ENCODE measurements at places on chromosomes 5 and 9. TPM values are rescaled to one million over a fixed set of nuclear protein-coding genes. Genes with fewer than 3 reads are reported as not detected.

GRCh38 chr9:7366121-7366520, 433.5 kb downstream of the DMAC1 start:
- no peak for DNase-seq

ADRA1B gene
- total RNA-seq: 0.18 TPM

LMAN2 gene
- total RNA-seq: 187 TPM

DNA sequence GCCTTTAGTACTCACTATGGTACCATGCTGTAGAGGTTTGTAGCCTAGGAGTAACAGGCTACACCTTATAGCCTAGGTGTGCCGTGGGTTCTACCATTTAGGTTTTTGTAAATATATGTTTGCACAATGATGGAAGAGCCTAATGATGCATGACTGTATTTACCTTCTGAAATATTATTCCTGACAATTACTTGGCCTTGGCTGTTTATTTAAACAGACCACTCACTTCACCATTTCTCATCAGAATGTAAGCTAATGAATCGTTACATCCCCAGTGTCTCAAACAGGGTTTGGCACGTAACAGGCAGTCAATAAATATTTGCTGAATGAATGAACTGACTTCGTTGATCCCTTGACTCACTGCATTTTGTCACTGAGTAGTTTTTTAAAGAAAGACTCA, 93.1 kb downstream of the MED27 start:
- DNase-seq: no peak

BSPRY gene
- total RNA-seq: 60.3 TPM

GRCh38 chr5:136674178-136674577, 308.8 kb upstream of the TRPC7 start:
- DNase-seq: no peak

DNA sequence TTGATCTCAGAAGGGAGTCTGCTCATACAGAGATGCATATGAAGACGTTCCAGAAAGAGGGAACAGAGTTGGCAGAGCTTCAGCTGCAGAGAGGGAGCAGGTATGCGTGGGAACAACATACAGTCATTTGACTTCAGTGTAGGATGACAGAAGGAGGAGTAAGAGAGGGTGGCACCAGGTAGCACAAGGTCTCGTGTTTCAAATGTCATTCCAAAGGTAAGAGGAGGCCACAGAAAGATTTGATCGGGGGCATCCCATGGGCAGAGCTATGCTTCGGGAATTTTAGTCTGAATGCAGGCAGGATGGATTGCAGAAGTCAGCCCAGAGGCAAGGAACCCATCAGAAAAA, 367.1 kb downstream of the CDK5RAP2 start:
- no peak for DNase-seq

GRCh38 chr5:54080831-54081230, 229.5 kb downstream of the ARL15 start:
- no peak for DNase-seq

DNA sequence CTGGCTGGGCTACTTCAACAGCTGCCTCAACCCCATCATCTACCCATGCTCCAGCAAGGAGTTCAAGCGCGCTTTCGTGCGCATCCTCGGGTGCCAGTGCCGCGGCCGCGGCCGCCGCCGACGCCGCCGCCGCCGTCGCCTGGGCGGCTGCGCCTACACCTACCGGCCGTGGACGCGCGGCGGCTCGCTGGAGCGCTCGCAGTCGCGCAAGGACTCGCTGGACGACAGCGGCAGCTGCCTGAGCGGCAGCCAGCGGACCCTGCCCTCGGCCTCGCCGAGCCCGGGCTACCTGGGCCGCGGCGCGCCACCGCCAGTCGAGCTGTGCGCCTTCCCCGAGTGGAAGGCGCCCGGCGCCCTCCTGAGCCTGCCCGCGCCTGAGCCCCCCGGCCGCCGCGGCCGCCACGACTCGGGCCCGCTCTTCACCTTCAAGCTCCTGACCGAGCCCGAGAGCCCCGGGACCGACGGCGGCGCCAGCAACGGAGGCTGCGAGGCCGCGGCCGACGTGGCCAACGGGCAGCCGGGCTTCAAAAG, 36.9 kb upstream of the TTC1 start:
- DNase-seq: no peak

DNA sequence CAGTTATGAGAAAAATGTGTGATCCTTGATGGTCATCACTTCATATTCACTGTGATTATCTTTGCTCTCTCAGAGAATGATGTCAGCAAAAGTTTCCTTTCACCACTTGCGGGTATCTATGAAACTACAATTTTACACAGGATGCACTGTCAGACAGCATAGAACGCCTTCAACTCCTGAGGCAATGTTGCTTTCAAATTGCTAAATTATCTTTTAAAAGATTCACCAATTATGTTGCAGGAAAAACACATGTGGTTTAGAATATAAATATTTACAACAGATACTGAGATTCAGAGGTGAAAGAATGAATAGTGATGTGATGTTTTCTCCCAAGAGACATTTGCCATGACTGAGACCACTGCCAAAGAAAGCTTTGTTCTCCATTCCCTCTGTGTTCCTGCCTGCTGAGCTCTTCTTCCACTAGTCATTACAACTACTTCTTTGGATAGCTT, 879.8 kb upstream of the DMAC1 start:
- DNase-seq: no peak

DNA sequence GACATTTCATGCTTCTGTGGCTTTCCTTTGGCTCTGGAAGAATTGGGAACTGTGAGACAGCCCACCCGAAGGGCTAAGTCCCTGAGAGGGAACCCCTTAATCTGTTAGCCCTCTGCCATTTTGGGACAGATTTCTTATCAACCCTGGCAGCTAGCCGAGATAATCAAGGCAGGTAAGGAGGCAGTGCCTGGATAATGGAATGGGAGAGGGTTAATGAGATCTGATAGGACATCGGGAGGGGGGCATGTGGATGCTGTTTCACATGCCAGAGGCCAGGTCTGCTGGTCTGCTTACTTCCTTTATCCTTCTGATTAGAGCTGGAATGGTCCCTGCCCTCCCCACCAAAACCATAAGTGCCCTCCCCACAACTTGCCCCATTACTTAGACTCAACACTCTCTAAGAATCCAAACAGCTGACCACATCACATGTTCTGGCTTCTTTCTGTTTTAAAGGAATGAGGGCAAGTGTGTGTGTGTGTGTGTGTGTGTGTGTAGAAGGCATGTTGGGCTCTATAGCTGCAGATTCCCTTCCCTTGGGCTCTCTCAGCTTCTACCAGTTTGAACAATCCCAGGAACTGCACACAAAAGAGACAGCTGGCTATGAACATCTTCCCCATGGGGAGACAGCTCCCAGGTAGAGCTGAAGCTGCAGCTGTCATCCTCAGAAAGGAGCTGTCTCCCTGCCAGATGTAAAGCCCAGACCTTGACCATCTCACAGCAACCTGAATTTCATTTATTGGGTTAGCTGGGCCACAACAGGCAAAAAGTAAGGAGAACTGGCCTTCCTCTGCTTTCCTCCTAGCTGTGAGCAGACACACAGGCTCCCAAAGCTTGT, 221.3 kb downstream of the PIK3R1 start:
- no peak for DNase-seq

GRCh38 chr5:129447968-129448367, 12.1 kb upstream of the ADAMTS19 start:
- DNase-seq: no peak

GRCh38 chr5:149849966-149850910, 94.4 kb downstream of the PDE6A start:
- no peak for DNase-seq

GRCh38 chr9:30575691-30576090, 1808.8 kb upstream of the ACO1 start:
- no peak for DNase-seq

- no peak for DNase-seq
These were observed 427.1 kb downstream of the CHSY3 start for GRCh38 chr5:130331332-130331731.

AQP7 gene
- total RNA-seq: 17.4 TPM

PCDHGB7 gene
- 16.8 TPM for total RNA-seq

MARVELD2 gene
- 20.6 TPM for total RNA-seq

MCIDAS gene
- total RNA-seq: not detected

DNA sequence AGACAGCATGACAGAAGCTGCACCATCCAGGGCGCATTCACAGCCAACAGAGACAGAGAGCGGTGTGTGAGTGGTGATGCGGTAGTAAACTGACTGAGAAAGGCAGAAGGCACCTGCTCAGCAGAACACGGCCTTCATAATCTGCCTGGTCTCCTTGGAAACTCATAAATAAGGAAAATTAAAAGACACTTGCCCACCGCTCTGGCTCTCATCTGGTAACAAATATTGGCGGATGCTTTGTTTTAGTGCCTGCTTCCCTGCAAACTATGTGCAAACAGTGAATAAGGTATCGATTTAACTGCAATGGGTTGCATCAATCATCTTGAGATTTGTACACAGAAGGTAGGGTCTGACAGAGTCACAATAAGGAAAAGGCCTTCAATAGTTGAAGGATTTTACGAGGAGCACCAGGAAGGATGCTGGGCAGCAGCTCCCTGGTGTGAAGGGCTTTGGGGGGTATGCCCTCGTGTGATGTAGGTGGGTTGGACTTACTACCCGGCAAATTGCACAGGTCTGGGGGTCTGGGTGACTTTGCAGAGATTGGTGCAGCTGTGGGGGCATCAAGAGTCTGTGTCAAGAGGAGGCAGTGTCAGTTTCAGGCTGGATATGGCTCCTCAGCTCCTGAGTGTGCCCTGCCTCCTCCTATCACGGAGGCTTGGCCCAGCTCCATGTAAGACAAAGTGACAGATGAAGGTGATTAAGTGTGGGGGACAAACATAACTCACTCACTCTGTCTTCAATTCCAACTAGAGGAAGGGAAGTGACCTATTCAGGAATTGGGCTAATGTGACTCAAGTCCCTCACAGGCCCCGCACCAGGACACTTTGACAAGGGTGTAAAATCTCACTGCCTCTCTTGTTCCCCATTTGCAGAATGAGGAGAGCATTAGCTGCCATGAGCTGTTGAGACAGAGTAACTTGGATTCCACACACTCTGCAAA, 166.7 kb downstream of the ICE1 start:
- DNase-seq: no peak

CLTA gene
- total RNA-seq: 136 TPM

CYLC2 gene
- not detected for total RNA-seq

GRCh38 chr9:24552526-24553182, 7.0 kb upstream of the IZUMO3 start:
- no peak for DNase-seq

- DNase-seq: no peak
These were observed 170.4 kb upstream of the TBCA start for GRCh38 chr5:77946381-77947040.

- no peak for DNase-seq
These were observed 159.4 kb upstream of the CCNH start for GRCh38 chr5:87572090-87572489.

GRCh38 chr5:136194576-136194975, 1.6 kb upstream of the SMIM32 start:
- DNase-seq: no peak

GRCh38 chr5:99004960-99005359, 76.2 kb upstream of the CHD1 start:
- DNase-seq: no peak

DNA sequence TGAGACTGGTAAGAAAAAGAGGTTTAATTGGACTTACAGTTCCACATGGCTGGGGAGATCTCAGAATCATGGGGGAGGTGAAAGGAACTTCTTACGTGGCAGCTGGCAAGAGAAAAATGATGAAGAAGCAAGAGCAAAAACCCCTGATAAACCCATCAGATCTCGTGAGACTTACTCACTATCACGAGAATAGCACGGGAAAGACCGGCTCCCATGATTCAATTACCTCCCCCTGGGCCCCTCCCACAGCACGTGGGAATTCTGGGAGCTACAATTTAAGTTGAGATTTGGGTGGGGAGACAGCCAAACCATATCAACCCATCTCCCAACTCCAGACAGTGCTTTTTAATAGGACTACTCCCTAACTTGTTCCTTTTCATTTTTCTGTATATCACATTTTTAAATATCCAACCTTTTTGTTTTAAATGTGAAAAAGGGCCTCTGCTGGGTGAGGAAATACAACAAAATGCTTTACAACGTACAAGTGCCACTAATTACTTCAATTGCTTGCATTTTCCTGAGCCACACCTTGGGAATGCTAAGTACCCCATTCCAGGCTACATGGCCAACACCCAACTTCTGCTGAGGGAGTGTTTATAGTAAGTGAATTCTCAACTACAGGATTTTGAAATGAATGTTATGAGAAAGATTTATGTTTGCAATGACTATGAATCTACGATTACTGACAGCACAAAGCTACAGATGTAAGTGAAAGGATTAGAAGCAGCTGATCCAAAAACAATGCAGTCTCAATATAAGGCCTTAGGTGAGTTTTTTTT, 294.1 kb upstream of the CD180 start:
- DNase-seq: no peak

SPINK7 gene
- not detected for total RNA-seq

- no peak for DNase-seq
These were observed 321.4 kb downstream of the NPR3 start for GRCh38 chr5:33032271-33033070.

GRCh38 chr5:7714119-7714518, 136.8 kb downstream of the CFAP90 start:
- no peak for DNase-seq

DNAI1 gene
- 1.0 TPM for total RNA-seq

DNA sequence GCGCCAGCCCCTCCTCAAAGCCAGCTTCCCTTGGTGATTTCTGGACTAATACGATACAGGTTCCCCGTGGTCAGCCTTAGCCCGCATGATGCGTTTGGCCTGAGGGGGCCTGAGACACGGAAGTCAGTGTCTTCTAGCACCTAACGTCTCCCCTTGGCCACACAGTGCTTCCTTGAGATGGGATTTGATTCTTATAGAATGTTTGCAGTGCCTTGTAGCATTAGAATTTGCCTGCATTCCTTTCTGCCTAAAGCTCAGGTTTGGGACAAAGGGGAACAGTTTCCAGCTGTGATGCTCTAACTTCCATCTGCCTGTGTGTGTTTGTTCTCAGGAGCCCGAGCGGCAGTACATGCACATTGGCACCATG, 34.4 kb downstream of the CFAP90 start:
- DNase-seq: no peak

DNA sequence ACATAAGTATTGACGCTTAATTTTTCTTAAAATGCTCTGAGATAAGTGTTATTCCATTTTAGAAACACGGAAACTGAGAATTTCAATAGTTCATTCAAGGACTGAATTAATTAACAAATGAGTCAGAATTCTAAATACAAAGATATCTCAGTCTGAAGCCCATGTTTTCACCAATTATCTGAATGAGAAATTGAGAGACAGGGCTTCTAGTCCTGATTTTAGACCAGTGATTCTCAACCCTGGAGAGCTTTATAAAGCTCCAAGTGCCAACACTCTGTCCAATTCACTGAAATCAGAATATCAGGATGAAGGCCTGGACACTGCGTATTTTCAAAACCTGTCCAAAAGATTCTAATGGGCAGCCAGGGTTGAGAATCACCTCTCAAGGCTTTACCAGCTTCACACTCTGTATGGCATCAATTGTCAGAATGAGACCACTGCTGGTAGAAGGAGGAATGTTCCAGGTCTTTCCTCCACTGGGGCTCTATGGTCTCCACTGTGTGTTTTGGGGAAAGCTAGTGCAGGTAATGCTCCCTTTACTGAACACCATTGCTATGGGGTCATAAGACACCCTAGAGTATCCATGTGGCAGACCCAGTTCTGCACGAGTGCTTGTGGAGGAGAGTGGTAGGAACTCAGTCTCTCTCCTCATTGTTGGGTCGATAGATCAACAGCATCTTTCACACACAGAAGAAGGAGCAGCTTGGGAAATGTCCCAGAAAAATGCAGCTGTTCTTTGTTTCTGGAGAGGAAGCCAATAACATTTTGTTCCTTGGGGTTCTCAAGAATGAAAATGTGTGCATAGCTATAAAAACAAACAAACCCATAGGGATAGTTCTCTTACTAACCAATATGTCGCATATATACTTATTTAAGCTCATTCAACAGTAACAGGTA, 99.7 kb upstream of the OSMR start:
- peak; percentile 39 for DNase-seq

GRCh38 chr5:172733131-172733973, 37.6 kb downstream of the DUSP1 start:
- peak; percentile 94 for DNase-seq

SLC23A1 gene
- not detected for total RNA-seq

Measured in stomach (tissue), 19 donors.